Activated naive CD4-positive, alpha-beta T cell treated with Interleukin-2 at 50 U/mL for 16 hours (primary cell): ENCODE measurements at places on chromosomes 16 and 17.

DNA sequence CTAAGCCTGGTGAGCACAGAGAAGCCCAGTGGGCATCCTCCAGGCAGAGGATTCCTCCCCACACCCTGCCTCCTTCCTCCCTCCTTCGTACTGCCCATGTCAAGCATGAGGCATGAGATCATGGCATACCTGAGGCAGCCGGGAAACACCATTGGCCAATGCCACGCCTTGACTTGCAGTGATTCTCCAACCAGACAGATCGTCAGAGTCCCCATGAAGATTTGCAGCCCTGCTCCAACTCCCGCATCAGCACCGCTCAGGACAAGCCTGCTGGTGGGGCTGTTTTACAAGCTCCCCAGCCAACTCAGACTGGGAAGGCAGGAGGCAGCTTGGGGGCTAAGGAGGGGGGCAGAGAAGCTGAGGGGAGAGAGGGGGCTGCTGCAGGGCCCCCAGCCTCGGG is 2.9 kb upstream of the KRT16 start:
- no peak for DNase-seq

DNA sequence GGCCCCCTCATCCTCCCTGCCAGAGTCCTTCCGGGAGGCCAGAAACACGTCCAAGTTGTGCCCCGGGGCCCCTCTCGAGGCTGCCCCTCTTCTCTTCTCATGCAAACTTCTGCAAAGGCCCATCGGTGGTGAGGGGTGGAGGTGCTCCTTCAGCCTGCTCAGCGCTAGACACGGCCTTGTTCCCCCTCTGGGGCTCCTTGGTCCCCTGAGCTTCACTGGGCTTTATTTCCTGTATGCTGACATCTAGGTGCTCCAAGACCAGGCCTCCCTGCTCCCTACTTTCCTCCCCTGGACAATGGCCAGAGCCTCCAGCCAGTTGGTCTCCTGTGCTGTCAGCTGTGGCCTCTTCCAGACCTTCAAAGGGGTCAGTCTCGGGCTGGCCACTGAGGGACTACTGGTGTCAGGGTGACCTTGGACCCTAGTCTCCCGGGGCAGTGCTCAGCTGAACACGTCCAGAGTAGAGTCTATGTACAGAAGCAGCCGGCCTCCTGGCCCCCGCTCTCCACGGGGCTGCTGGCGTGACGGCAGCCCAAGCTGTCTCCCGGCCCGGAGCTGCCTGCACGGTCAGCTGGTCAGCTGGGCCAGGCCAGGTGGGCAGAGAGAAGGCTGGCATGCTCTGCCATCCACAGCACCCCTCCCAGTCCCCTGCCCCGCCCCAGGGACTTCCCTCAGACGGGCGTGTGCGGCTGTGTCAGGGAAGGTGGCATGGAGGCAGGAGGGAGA is 1.7 kb upstream of the PRR35 start:
- DNase-seq, result no peak

GRCh38 chr16:330741-331140 is 21.8 kb downstream of the AXIN1 start:
- no peak for DNase-seq

GRCh38 chr16:13471036-13471435 is 448.9 kb upstream of the ERCC4 start:
- DNase-seq, result no peak

- no peak for DNase-seq
Observed at GRCh38 chr17:78353834-78354233, 6.0 kb downstream of the SOCS3 start.

- no peak for DNase-seq
Observed at GRCh38 chr16:66041907-66042306, 324.6 kb upstream of the CDH5 start.

DNA sequence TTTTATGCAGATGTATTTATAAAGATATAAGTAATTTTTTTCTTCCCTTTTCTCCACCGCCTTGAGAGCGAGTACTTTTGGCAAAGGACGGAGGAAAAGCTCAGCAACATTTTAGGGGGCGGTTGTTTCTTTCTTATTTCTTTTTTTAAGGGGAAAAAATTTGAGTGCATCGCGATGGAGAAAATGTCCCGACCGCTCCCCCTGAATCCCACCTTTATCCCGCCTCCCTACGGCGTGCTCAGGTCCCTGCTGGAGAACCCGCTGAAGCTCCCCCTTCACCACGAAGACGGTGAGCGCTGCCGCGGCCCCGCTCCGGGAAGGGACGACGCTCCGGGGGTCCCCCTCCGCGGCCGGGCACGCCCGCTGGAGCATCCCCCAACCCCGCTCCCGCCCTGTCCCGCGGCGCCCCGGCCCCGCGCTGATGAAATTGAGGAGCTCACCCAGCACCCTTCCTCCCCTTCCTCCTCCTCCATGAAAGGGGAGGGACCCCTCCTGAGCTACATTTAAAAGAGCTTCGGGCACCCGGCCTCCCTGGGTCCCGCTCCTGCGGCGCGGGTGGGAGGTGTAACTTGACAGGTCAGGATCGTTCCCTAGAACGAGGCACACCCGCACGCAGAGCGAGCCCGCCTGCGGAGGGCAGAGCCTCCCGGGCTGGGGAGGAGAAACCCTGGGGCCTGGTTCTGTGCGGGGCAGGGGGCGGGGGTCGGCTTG is 706 bp downstream of the HLF start:
- DNase-seq, result peak; percentile 33

GRCh38 chr16:30499284-30499683 is 26.7 kb downstream of the ITGAL start:
- no peak for DNase-seq

DNA sequence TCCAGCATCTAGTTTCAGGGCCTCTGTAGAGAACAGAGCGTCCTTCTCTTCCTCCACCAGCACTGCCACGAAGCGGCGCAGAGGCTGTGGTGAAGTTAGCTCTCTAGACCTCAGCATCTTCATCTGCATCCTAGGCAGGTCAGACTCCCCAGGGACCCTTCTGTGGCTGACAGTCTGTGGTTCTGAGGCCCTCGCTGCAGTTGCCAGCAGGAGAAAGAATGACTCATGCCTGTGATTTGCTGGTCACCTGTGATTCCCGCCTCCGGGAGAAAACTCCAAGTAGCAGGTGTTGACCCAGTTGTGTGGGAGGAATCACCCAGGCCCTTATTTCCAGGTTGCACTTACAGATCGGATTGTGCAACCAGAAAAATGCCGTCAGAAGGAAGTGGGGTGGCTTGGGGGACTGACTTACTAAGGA is 117.3 kb upstream of the CACNG5 start:
- DNase-seq, result no peak

DNA sequence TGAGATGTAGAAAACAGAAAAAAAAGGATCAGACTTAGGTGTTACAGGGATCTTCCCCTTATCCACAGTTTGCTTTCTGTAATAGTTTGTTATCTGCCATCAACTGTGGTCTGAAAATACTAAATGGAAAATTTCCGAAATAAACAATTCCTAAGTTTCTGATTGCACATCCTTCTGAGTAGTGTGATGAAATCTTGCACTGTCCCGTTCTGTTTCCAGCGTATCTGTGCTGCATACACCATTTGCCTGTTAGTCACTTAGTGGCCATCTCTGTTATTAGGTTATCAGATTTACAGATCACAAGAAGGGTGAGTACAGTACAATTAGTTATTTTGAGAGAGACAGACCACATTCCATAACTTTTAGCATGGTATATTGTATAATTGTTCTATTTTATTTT is 185.6 kb upstream of the CPHXL start:
- no peak for DNase-seq

DNA sequence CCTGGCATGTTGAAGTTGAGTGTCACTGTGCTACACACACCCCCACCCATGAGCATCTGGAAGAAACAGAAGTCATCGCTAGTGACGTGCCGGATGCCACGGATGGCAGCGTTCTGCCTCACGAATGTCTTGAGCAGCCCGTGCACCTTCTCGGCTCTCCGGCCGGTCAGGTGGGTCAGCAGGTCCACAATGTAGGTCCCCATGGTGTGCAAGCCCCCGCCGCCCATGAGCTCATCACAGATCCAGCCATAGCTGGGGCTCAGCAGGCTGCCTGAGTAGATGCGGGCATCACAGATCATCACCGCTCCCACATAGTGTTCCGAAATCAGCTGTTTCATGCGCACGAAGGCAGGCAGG is 8.9 kb downstream of the C16orf86 start:
- no peak for DNase-seq

- no peak for DNase-seq
Observed at GRCh38 chr17:73271072-73271471, 9.4 kb upstream of the CPSF4L start.

DNA sequence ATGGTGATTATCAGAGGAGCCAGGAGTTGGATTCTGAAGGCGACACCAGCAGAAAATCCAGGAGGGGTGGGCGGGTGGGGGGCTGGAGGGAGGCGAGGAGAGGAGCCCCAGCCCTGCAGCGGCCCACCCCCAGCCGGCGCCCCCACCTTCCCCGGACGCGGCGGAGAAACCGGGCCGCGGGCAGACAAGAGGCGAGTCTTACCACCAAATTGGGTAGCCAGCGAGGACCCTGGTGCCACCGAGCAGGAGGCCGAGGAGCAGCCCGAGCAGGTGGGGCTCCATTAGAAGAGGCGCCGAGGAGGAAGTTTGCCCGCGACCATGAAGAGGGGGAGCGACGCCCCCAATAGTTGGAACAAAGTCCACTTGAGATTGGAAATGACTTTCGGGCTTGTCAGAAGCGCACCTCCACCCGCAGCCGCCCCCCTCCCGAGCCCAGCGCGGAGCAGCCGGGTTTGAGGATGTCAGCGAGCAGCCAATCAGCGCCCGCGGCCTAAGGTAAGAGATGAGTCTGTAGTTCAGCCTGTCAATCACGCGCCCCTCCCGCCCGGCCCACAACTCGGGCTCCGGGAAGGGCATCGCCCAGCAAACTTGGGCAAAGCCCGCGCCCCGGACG is at the start of gene WNT3:
Gene WNT3 (minus strand): TSS at position 377 of the 613 bp plus-strand sequence. CDS start 95 bp downstream, at position 282.
- DNase-seq, result peak; percentile 55

- DNase-seq, result no peak
Observed at GRCh38 chr17:72575542-72576233, 454.9 kb downstream of the SOX9 start.

DNA sequence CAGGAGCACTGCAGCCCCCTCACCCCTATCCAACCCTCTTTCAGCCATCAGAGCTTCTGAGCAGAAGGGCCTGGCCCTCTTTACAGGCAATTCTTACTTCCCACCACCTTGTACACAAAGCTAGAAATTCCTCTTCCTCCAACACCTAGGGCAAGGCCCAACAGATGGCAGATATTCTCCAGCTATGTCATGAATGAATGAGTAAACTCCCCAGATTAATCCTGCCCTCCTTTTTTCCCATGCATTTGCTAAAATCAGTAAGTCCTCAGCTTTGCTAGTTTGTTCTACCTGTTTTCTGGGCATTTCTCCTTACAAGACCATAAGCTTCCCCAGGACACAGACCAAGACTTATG is 20.4 kb upstream of the MRPS23 start:
- no peak for DNase-seq

GRCh38 chr17:83154311-83155127 is 75.1 kb downstream of the METRNL start:
- no peak for DNase-seq

GRCh38 chr17:40519089-40519775 is 17.8 kb upstream of the TNS4 start:
- no peak for DNase-seq

- DNase-seq, result no peak
Observed at GRCh38 chr17:34203018-34203638, 52.0 kb upstream of the CCL2 start.

DNA sequence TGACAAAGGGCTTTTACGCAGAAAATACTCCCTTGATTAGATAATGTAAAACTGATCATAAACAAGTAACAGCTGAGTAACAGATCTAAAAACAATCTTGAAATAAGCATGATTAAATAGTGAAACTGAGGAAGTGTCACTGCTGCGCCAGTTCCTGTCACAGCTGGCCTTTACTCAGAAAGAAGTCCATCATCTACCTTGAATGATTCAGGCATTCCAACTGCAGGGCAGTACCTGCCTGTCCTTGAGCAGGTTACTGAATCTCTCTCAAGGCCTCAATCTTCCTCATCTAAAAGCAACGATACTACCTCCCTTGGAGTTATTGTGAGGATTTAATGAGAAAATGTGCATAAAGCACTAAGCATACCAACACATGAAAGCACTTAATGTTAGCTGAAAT is 12.7 kb downstream of the PHLPP2 start:
- no peak for DNase-seq

DNA sequence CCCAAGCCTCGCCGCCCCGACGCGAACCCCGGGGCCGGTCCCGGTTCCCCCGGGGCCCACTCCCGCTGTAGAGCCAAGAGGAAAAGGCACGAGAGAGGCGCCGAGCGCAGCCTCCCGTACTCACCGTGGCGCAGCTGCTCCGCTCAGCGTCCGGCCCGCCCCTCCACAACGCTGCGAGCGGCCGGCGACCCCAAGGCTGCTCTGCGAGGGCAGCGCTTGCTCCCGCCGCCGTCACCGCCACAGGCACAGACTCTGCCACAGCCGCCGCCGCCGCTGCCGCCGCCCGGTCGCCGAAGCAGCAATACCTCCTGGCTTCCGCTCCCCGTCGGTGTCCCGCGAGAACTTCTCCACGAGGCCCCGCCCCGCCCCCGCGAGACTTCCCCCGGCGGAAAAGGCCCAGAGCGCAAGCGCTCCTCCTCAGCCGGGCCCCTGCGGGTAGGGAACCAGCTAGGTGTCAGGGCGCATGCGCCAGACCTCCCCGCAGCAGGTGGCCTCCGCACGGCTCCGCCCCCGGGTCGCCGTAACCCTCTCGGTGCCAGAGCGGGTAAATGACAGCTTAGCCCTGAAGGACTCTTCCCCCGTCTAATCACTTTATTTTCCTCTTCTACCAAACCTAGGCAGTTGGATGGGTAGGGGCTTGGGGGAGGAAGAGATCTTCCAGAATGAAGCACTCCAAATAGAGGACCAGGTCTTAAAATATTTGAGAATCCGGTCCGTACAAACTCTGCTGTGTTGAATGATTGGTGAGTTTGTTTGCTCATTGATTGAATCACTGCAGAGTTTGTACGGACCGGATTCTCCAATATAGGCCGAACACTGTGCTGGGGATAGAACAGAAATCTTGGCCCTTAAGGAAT is at the start of gene GRB2:
Gene GRB2 (minus strand): TSS at position 314 of the 857 bp plus-strand sequence. CDS start 12,050 bp downstream, outside the sequence.
- DNase-seq, result peak; percentile 100

DNA sequence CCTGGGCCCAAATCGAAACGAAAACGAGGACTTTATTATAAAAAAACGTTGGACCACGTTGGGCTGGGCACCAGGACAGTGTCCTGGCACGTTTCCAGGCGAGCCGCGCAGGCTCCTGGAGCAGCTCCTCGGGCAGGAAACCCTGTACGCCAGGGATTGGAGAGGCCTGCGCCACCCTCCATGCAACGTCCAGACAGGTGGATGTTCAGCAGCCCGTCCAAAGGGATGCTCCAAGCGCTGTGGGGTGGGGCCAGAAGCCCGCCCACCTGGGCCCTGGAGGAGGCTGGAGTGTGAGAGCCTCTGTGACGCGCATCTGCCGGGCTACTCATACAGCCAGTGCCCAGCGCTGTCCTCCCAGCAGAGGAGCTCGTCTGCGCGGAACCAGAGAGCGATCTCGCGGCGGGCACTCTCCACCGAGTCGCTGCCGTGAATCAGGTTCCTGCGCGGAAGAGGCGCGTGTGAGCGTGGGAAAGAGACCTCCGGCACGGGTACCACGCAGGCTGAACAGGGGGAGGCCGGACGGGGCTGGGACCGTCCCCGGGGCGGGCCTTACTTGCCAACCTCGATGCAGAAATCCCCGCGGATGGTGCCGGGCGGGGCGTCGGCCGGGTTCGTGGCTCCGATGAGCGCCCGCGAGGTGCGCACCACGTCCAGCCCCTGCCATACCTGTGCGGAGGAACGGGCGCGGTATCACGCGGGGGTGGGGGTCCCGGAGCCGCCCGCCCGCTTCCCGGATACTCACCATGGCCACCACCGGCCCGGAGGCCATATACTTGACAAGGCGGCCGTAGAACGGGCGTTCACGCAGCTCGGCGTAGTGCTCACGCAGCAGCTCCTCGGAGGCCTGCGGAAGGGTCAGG is 785 bp downstream of the NME3 start:
- peak; percentile 63 for DNase-seq
